Cardiac atrium fibroblast (primary cell): ENCODE measurements at places on chromosomes 1 and 21. TPM values are rescaled to one million over a fixed set of nuclear protein-coding genes. Genes with fewer than 3 reads are reported as not detected.

The AP4B1 gene
- 13.9 and 19.8 TPM in 2 replicates for total RNA-seq

The HJV gene
- total RNA-seq = not detected in 2 replicates

The PTGS2 gene
- 71.5 and 110 TPM in 2 replicates for total RNA-seq

The PPP1R12B gene
- 1.3 and 7.9 TPM in 2 replicates for total RNA-seq

The LCE1D gene
- not detected in 2 replicates for total RNA-seq

The CSF1 gene
- total RNA-seq = 53.4 and 87.2 TPM in 2 replicates

The CLDN17 gene
- not detected in 2 replicates for total RNA-seq

The PRMT2 gene
- 97.0 and 112 TPM in 2 replicates for total RNA-seq

The PGLYRP3 gene
- not detected in 2 replicates for total RNA-seq

The RIPPLY3 gene
- total RNA-seq = not detected in 2 replicates

The PDC gene
- not detected in 2 replicates for total RNA-seq

The CELA2A gene
- not detected in 2 replicates for total RNA-seq

The CHAF1B gene
- total RNA-seq = 2.9 and 3.6 TPM in 2 replicates

The CXADR gene
- total RNA-seq = 0.18 and 2.4 TPM in 2 replicates

The CLCA1 gene
- total RNA-seq = not detected in 2 replicates

The UBE2U gene
- total RNA-seq = not detected in 2 replicates

The KRTAP10-7 gene
- not detected in 2 replicates for total RNA-seq

The DNASE2B gene
- total RNA-seq = not detected in 2 replicates

The GPX7 gene
- total RNA-seq = 15.9 and 22.0 TPM in 2 replicates

The MAPKAPK2 gene
- total RNA-seq = 38.5 and 52.7 TPM in 2 replicates

The TARBP1 gene
- 13.4 and 14.3 TPM in 2 replicates for total RNA-seq

The CCDC181 gene
- total RNA-seq = not detected in 2 replicates

The TMCC2 gene
- 0.18 and 1.1 TPM in 2 replicates for total RNA-seq
